ENCODE measurements at places on chromosomes 7 and 10. TPM values are rescaled to one million over a fixed set of nuclear protein-coding genes. Genes with fewer than 3 reads are reported as not detected.

Gene PRPS1L1
- not detected for total RNA-seq

DNA sequence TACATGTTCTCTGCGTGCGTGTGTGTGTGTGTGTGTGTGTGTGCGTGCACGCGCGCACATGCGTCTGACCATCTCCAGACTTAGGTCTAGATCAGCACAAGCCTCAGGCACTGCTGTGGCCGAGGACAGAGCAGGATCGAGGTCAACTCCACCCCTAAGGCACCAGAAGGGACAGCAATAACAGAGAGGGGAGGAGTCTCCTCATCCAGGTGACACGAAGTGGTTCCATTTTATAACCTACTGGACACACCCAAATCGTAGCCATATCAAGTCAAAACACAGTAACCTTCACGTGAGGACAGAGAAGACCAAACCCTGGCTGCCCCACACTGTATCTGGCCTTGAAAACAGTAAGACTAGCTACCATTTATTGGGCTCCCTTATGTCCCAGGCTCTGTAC lies 224.1 kb downstream of the FGFR2 start:
- no peak for DNase-seq

Gene CALML5
- total RNA-seq, result not detected

DNA sequence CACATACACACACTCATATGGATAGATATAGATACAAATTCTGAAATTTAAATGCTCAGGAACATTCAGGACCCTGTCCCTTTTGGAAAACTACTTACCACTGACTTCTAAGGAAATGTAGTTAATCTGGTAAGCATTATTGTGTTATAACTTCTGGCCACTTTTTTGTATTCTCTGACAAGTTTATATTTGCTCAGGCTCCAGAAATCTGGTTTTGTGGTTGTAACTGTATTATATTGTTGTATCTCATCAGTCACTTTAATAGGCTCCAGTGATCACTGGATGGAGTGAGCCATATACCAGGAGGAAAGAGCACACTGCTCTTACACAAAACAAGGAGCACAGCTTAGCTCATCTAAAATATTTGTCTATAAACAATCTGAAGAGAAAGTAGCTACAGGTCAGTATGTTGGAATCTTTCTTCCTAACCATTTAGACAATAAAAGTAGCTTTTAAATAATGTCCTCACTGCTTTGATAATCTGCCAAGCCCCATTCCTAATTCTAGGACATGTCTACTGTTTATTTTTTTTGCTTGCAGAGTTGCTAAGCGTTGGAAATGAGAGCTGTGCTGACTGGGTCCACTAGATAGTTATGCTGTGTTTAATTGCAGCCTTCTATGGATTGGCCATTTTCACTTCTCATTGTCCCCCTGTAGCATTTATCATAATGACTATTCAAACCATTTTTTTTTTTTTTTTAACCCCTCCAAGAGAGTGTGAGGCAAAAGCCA lies 43.8 kb downstream of the SMNDC1 start:
- DNase-seq, result no peak

GRCh38 chr7:24297362-24297761 lies 13.4 kb downstream of the NPY start:
- no peak for DNase-seq

Measured in glutamatergic neuron (in vitro differentiated cells).